Stimulated activated CD4-positive, alpha-beta T cell treated with anti-CD3 and anti-CD28 coated beads, Interleukin-1b, Interleukin-23, amount 100 ng/mL, for 1 hour (primary cell): ENCODE measurements at places on chromosomes 12 and 14.
A peak's percentile ranks its signal among the peaks of the same experiment; 100 is the strongest.

GRCh38 chr12:77500089-77500488, 330.6 kb upstream of the NAV3 start:
- DNase-seq: no peak

GRCh38 chr12:12333407-12334366, 16.4 kb downstream of the MANSC1 start:
- DNase-seq: no peak

GRCh38 chr12:33832900-33833299, 189.4 kb upstream of the ALG10 start:
- DNase-seq: no peak

GRCh38 chr12:18580291-18580690, 157.5 kb downstream of the PLCZ1 start:
- no peak for DNase-seq

- DNase-seq: no peak
Measured at GRCh38 chr14:31340297-31341063, 79.9 kb downstream of the HEATR5A start.

DNA sequence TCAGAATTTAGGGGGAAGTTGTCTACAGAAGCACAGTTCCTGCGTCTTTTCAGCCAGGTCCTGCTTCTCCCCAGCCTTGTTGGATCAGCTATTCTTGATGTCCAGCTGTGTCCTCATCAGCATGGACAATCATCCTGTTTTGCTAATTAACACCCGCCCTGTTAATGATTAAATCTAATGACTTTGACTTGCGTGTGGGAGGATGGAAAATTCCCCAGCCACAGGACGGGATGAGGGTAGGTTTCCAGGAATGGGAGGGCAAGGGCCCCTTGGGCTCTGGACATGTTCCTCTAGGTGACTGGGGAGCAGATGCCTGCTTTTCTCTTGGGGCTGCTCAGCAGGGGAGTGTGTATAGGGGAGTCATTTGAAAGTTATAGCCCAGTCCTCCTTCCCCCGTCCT, 5.3 kb upstream of the PPP1R1A start:
- no peak for DNase-seq

- no peak for DNase-seq
Measured at GRCh38 chr12:52568111-52568510, 5.5 kb downstream of the KRT74 start.

DNA sequence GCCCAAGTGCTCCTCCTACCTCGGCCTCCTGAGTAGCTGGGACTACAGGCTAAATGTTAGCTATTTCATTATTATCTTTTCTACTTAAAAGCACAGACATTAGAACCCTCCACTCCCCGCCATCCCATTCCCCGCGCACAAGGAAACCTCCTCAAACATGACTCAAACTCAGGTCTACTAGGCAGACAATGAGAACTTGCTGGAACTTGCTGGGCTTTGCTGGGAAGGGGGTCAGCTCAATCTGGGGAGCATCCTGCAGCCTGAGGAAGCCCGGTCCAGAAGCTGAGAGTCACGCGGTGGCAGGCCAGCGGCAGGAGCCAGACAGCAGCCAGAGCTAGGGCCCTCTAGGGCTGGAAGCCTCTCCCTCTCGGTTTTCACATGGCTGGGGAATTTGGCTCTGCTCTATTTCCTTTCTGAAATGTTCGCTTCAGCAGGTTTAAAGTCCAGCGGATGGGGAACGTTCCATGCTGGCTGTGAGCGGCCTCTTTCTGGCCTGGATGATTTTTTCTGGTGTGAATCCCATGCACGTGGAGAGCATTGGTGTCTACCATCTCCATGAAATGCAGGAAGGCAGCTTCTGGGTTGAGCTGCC, 68.5 kb downstream of the SLC6A12 start:
- DNase-seq: no peak

DNA sequence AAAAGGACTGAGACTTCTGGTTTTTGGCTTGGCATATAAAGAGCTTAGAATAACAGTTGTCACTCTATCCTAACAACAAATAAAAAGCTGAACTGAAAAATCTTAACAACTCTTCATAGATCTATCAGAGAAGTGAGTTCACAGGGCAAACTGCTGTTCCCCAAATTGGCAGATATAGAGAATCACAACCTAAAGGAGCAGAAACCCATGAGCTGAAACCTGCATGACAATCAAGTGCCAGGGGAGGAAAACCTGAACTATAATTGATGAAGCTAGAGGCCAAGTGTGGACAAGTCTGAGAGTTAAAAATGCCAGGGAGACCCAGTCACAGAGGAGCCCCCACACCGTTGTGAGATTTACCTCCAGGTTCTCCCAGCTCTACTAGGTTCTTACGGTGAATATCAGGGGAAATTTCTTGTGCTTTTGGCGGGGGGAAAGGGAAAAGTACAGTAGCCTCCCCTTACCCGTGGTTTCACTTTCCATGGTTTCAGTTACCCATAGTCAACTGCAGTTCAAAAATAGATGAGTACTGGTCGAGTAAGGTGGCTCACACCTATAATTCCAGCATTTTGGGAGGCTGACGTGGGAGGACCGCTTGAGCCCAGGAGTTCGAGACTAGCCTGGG, 53.9 kb downstream of the ATF7 start:
- DNase-seq: no peak

DNA sequence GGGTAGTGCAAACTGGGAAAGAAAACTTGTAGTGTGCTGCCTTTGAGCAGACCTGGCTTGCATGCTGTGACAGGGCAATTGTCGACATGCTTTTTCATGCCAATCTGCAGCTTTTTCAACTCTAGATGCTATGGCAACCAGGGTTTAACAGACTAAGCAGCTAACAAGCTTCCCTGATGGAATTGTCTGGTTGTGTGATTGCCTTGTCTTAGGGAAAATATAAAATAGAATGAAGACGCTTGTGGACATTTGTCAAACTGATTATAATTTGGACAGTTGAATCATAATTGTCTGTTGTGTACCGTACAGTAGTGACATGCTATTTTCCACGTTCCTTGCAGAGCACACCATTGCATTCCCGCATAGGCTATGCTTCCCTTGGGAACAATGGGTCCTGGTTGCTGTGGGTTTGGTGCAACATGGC, 113.0 kb downstream of the FOXG1 start:
- DNase-seq: no peak

- DNase-seq: no peak
Measured at GRCh38 chr14:100240668-100241032, 1.7 kb downstream of the YY1 start.

GRCh38 chr12:99436584-99436983, 211.0 kb upstream of the GARIN6 start:
- DNase-seq: no peak

GRCh38 chr14:26896447-26896846, 298.6 kb upstream of the NOVA1 start:
- no peak for DNase-seq

DNA sequence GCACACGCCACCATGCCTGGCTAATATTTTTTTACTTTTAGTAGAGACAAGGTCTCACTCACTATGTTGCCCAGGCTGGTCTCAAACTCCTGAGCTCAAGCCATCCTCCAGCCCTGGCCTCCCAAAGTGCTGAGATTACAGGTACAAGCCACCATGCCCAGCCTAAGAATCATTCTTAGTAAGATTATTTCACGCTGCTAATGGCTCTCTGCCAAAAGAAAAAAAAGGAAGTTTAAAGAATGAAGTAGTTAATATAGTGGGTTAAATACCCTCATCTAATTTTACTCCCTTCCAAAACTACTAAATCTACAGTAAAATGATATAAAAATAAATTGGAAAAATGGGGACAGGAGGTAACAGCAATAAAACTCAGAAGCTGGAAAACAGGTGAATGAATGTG, 2.6 kb downstream of the ETFRF1 start:
- no peak for DNase-seq

GRCh38 chr12:106062693-106063092, 76.1 kb downstream of the NUAK1 start:
- no peak for DNase-seq

- DNase-seq: no peak
Measured at GRCh38 chr14:50001999-50002925, 109.4 kb downstream of the ARF6 start.

GRCh38 chr12:55996201-55996714, 818 bp upstream of the SUOX start:
- no peak for DNase-seq

DNA sequence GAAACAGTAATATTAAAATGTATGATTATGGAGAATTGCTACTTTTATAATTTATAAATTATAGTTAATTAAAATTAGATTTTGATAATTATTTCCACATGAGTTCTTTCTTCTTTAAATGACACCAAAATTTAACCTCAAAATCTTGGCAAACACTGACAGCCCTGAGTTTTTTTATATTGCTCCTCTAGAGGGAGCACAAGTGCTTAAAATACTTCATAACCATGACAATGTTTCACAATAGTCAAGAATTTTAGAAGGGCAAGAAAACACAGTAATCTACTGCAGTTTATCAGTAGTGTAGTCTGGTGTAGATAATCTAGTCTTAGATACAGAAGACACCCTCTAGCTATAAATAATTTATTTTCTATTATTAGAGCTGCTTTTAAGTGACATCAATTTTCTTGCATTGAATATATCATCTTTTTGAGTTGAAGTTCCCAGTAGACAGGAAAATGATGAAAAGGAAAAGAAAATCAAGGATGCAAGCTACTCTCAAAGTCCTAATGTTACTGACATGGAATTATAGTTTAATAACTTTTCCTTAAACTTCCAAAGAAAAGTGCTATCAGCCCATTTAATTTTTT, 14.3 kb upstream of the PTGER2 start:
- no peak for DNase-seq

DNA sequence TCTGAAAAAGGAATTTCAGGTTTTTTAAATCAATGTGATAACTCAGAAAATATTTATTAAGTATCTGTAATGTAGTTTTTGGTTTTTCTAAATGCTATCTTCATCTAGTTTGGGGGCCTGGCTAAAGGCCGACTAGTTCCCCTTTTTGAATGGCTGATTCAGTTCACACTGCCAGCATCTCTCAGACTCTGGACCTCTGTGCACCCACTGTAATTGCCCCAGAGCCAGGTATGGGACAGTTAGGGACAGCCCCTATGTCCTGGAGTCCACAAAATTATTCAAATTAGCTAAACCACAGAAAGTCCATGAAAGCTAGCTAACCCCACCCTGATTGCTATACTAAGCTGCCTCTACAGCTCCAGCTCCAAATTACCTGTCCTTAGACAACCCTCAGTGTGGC, 49.1 kb upstream of the RGS6 start:
- no peak for DNase-seq

DNA sequence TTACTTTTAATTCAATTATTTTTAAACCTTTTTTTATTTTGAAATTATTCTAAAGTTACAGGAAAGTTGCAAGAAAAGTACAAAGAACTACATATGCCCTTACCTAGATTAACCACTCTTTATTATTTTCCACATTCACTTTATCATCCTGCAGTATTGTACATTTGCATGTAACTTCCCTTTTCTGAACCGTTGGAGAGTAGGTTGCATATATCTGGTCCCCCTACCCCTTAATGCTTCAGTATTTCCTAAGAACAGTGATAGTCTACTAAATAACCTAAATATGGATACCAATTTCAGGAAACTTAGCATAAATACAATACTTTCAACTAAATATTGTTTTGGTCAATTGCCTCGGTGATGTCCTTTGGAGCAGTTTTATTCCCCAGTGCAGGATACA, 15.0 kb downstream of the G2E3 start:
- DNase-seq: no peak

DNA sequence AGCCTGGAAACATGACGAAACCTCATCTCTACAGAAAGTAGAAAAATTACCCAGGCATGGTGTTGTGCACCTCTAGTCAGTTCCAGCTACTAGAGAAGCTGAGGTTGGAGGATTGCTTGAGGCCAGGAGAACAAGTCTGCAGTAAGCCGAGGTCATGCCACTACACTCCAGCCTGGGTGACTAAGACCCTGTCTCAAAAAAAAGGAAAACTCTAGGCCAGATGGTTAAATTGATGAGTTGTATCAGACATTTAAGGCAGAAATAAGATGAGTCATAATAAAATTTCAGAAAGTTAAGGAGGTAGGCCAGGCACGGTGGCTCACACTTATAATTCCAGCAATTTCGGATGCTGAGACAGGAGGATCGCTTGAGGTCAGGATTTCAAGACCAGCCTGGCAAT, 10.7 kb downstream of the EIF2S1 start:
- no peak for DNase-seq

- no peak for DNase-seq
Measured at GRCh38 chr14:44846232-44846824, 115.4 kb downstream of the KLHL28 start.

DNA sequence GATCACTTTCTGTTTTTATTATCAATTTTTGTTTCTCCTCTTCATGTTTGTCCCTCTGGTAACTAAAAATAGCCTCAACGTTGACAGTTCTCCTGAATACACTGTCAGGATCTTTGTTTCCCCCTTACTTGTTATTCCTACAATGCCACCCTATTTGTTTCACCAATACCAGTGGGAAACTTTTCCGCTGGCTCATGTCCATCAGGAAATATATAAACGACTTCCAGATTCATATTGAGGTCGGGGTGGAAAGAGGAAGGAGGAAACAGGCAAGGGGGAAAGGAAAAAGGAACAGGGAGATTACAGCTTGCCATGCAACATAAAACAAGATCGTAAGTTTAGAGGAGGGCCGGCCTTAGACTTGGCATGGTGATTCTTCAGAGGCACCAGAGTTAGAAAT, 61.7 kb downstream of the BTBD7 start:
- DNase-seq: no peak

GRCh38 chr14:100816950-100817901, 8.7 kb upstream of the MEG3 start:
- no peak for DNase-seq

GRCh38 chr12:93358058-93358457, 19.7 kb upstream of the NUDT4 start:
- DNase-seq: no peak

GRCh38 chr12:122021822-122022392, at the start of gene BCL7A:
TSS of gene BCL7A (plus strand) at chr12:122021884. CDS start at chr12:122022092, 208 bp downstream.
- peak; percentile 45 for DNase-seq

DNA sequence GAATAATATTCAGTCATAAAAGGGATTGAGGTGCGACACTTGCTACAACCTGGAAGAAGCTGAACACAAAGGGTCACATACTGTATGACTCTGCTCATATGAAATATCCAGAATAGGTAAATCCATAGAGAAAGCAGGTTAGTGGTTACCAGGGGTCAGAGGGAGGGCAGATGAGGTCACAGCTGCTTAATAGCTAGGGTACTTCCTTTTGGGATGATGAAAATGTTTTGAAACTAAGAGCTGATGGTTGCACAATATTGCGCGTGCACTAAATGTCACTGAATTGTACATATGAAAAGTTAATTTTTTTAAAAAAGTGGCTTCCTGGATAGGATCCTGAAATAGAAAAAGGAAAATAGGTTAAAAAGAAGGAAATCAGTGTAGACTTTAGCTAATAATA, 23.8 kb downstream of the NEUROD4 start:
- no peak for DNase-seq

- no peak for DNase-seq
Measured at GRCh38 chr14:99764222-99764706, 28.9 kb upstream of the EML1 start.
